ENCODE measurements at places on chromosomes 5 and 9.

- H3K4me3 ChIP-seq, result no peak overlapping the region
- DNase-seq, result no peak
- H3K36me3 ChIP-seq, result peaks cover 2% of the 10 kb centered on the region
- peaks cover 5% of the 10 kb centered on the region for H3K4me1 ChIP-seq
These were observed 273.4 kb downstream of the CSNK1G3 start for GRCh38 chr5:123785162-123786071.

DNA sequence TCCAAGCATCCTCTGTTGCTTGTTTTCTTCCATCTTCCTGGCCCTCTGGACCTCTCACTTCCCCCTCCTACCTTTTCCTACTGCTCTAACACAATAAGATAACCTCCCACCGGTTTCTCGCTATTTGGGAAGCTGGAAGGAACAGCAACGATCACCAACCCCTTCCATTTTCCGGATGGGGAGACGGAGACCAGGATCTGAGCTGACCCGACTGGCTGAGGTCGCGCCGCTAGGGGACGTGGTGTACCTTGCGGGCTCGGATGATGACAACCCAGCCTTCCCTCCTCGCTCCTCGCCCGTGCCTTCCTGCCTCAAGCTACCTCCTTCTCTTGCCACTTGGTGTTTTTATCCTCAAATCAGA lies 1.9 kb downstream of the LPAR1 start:
- no peaks in the 10 kb centered on the region for H3K36me3 ChIP-seq
- H3K27ac ChIP-seq, result no peak overlapping the region
- DNase-seq, result no peak
- H3K4me3 ChIP-seq, result no peak overlapping the region

DNA sequence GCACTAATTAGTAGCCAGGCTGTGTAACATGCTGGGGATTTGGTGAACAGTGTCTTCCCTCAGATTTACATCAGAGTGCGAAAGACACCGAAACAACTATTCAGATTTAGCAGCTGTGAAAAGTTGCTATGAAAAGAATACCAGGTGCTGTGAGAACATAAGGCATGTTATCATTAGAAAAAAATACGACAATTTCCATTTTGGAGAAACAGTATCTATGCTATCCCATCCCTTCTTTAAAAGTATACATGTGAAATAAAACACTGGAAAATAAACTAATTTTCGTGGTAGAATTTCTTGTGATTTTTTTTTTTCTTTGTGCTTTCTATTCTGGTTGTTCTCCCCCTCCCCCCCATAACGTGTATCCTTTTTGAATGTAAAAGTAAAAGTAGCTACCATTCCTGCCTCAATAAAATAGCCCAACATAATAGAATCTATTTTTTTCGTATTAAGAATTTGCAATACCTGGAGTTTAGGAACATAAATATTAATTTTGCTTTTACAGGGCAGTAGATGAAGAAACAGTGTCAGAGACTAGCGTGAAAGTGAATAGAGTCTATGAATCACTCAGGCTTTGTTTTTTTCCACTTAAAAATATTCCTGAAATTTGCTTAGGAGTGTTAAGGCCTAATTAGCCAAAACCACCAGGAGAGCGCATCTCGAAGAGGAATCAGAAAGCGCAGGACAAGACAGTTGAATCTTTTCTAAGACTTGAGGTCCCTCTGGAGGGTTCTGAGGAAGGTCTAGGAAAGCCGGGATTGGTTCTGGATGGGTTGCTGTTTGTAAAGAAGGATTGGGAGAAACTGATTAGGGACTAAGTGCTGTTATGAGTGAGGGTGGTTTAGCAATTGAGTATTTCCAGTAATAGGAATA lies 813 bp upstream of the SLU7 start:
- H3K4me3 ChIP-seq, result peak overlapping the region; percentile 95
- peaks cover 14% of the 10 kb centered on the region for H3K36me3 ChIP-seq
- peak overlapping the region; percentile 99 for H3K27ac ChIP-seq
- H3K27me3 ChIP-seq, result no peaks in the 10 kb centered on the region

DNA sequence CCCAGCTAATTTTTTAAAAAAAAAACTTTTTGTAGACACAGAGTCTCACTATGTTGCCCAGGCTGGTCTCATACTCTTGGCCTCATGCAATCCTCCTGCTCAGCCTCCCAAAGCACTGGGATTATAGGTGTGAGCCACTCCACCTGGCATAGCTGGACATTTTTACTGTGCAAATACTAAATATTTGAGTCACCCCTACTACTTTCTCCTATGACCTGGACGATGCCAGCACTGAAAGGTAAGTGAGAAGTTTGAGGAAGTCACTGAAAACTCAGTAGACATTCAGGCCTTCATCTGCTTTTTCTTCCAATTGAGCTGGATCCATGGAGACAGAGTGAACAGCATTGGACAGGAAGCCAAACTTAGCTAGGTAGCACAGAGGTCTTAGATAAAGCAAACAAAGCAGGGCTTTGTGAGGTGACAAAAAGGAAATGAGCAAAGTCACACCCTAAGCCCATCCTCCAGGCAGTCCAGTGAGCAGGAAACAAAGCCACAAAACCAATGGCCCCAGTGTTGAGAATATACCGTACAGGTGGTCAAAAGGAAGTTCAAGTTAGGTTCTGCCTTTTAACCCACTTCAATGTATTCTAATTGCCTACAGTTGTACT lies 192.6 kb upstream of the RASA1 start:
- H3K4me1 ChIP-seq, result peaks cover 27% of the 10 kb centered on the region
- peak overlapping the region; percentile 91 for H3K27ac ChIP-seq
- no peak for DNase-seq
- peak overlapping the region; percentile 78 for H3K4me3 ChIP-seq
- no peaks in the 10 kb centered on the region for H3K27me3 ChIP-seq
- H3K36me3 ChIP-seq, result no peaks in the 10 kb centered on the region

DNA sequence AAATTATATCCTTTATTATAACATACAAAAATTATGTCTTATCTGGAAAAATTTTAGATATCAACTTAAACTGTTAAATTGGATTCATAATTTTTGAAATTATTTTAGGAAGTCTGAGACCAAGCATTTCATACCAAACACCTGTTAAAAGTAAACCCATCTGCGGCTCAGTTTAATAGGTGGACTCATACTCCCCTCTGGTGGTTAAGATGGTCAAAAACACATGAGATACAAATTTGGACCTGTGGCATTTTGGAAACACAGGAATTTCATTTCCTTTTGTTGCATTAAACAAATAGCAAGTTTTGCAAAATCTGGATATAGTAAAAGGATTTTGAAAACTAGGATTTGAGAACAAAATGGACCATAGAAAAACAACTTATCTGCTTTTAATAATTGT lies 53.7 kb downstream of the RGMB start:
- no peak for DNase-seq
- H3K27me3 ChIP-seq, result no peaks in the 10 kb centered on the region
- no peaks in the 10 kb centered on the region for H3K4me1 ChIP-seq
- no peak overlapping the region for H3K27ac ChIP-seq

GRCh38 chr9:85339338-85339737 lies 402.4 kb downstream of the AGTPBP1 start:
- H3K27me3 ChIP-seq, result peaks cover 3% of the 10 kb centered on the region
- H3K4me3 ChIP-seq, result no peak overlapping the region
- H3K27ac ChIP-seq, result no peak overlapping the region
- no peaks in the 10 kb centered on the region for H3K36me3 ChIP-seq
- no peak for DNase-seq

DNA sequence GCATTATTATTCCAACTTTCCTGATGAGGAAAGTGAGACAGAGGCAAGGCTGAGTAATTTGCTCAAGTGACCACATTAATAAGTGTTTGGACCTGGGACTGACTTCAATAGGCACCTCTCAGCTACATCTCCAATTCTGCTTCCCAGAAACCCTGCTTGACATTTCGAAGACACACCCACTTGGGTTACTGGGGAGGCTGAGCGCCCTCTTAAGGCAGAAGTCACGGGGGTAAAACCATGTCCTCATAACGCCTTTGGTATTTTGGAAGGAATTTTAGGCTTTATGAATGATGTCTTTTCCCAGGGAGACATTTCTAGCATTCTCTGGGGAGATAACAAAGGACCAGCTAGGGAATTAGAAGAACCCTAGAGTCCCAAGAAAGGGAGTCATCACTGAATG lies 53.3 kb downstream of the TRPC7 start:
- peaks cover 2% of the 10 kb centered on the region for H3K27me3 ChIP-seq
- H3K27ac ChIP-seq, result no peak overlapping the region

GRCh38 chr9:109401169-109401989 lies 80.5 kb upstream of the EPB41L4B start:
- peak; percentile 45 for DNase-seq
- H3K4me3 ChIP-seq, result no peak overlapping the region
- H3K36me3 ChIP-seq, result no peaks in the 10 kb centered on the region
- peaks cover 20% of the 10 kb centered on the region for H3K4me1 ChIP-seq
- peaks cover 4% of the 10 kb centered on the region for H3K27me3 ChIP-seq
- H3K27ac ChIP-seq, result peak overlapping the region; percentile 67

GRCh38 chr9:86485359-86485758 lies 131.1 kb upstream of the TUT7 start:
- DNase-seq, result no peak
- no peak overlapping the region for H3K27ac ChIP-seq
- H3K4me3 ChIP-seq, result no peak overlapping the region
- H3K4me1 ChIP-seq, result no peaks in the 10 kb centered on the region
- no peaks in the 10 kb centered on the region for H3K36me3 ChIP-seq

DNA sequence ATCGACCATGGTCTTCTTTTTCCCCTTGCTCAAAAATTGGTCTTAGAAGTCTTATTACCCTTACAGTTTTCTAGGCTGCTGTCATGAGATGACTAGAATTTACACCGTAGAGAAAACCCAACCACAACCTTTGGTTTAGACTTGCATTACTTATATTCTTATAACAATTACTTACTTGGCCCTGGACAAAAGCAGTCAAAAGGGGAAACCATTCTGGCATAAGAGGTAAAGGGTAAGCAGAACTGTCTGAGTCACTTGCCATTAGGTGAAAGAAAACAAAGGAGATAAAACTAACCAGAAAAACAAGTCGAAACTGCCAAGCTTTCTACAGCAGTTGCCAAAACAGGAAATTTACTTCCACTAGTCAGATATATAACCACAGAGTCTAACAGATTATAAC lies 17.9 kb downstream of the TMEM245 start:
- no peak for DNase-seq
- H3K4me1 ChIP-seq, result peaks cover 31% of the 10 kb centered on the region
- no peaks in the 10 kb centered on the region for H3K27me3 ChIP-seq
- no peak overlapping the region for H3K4me3 ChIP-seq
- H3K36me3 ChIP-seq, result peaks cover 33% of the 10 kb centered on the region

DNA sequence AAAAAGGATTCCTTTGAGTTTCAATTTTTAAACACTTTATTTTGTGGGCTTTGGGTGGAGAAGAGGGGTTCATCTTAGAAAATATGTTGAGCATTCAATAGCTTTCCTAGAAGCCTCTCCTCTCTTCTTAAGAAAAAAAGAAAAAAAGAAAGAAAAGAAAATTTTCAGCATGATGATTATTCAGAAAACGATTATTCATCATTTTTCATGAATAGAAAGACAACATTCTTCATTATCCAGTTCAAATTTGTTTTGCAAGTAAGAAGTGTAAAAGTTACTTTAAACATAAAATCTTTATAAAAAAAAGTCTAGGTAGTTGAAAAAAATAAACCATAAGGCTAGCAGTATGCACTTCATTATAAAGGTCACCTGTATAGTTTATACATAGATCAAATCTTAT lies 636.5 kb downstream of the IRX1 start:
- H3K36me3 ChIP-seq, result no peaks in the 10 kb centered on the region
- DNase-seq, result no peak
- H3K27ac ChIP-seq, result no peak overlapping the region
- H3K4me1 ChIP-seq, result no peaks in the 10 kb centered on the region
- no peak overlapping the region for H3K4me3 ChIP-seq

- no peaks in the 10 kb centered on the region for H3K27me3 ChIP-seq
- no peak for DNase-seq
- H3K4me1 ChIP-seq, result peaks cover 3% of the 10 kb centered on the region
- no peak overlapping the region for H3K4me3 ChIP-seq
- H3K27ac ChIP-seq, result no peak overlapping the region
These were observed 50.0 kb downstream of the CAMSAP1 start for GRCh38 chr9:135857371-135857786.

DNA sequence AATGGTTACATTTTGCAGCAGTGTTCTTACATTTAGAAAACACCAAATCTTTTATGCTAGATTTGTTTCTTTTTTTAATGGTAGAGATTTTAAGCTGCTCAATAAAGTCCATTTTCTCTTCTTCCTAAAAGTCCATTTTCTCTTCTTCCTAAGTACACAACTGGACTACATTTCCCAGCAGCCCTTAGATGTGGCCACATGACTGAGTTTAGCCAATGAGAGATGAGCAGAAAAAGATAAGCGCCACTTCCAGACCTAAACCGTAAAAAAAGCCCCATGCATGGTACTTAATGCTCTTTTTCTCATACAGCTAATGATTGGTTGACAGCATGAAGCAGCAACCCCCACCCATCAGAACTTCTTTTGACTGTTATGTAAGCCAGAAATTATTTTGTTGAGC lies 206.7 kb downstream of the FAM114A2 start:
- H3K36me3 ChIP-seq, result no peaks in the 10 kb centered on the region
- DNase-seq, result no peak
- no peak overlapping the region for H3K27ac ChIP-seq
- H3K27me3 ChIP-seq, result peaks cover 4% of the 10 kb centered on the region
- no peak overlapping the region for H3K4me3 ChIP-seq
- no peaks in the 10 kb centered on the region for H3K4me1 ChIP-seq

- peak overlapping the region; percentile 51 for H3K27ac ChIP-seq
- peaks cover 10% of the 10 kb centered on the region for H3K27me3 ChIP-seq
- H3K4me1 ChIP-seq, result no peaks in the 10 kb centered on the region
These were observed 37.8 kb upstream of the RNF20 start for GRCh38 chr9:101495810-101496209.

- H3K4me3 ChIP-seq, result no peak overlapping the region
- no peaks in the 10 kb centered on the region for H3K4me1 ChIP-seq
- H3K27me3 ChIP-seq, result peaks cover 2% of the 10 kb centered on the region
- H3K27ac ChIP-seq, result no peak overlapping the region
- no peaks in the 10 kb centered on the region for H3K36me3 ChIP-seq
These were observed 47.3 kb upstream of the TNC start for GRCh38 chr9:115165233-115165632.

DNA sequence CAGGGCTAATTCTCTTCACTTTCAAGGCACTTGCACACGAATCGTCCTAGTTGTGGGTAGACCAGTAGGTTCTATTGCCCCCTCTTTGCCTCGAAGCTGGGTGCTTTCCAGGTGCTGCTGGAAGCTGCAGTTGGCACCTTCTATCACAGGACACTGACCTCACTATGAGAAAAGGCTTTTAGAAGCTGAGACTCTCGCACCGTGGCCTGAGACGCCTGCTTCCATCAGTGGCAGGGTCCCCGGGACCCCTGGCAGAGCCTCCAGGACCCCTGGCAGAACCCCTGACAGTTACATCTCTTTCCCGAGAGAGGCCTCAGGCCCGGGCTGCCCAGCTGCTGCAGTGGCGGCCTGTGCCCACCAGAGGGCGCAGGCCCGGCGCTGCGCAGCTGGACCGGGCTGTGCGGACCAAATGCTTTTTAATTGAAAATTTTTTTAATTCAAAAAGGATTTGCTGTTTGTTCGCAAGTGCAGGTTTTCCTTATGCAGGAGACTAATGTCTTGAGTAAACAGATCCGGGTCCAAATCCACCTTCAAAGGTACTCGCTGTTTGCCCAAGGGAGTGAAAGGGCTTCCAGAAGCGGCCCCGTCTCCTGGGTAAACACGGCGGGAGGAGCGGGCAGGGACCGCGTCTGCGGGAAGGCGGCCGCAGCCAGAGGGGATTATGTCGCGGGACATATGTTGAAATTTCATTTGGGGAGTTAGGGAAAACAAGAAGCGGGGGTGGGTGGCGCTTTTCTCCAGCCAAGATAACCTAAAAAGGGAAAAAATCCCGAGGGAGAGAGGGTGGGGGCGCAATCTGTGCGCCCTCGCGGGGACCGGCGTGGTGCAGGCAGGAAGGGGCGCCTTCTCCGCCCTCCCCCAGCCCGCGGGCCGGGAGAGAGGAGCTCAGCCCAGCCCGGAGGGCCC lies 114.5 kb upstream of the LMX1B start:
- H3K27ac ChIP-seq, result no peak overlapping the region
- H3K4me3 ChIP-seq, result peak overlapping the region; percentile 75
- peaks cover 10% of the 10 kb centered on the region for H3K4me1 ChIP-seq

Measured in memory B cell (primary cell).